ENCODE measurements at places on chromosomes 2 and 18.

DNA sequence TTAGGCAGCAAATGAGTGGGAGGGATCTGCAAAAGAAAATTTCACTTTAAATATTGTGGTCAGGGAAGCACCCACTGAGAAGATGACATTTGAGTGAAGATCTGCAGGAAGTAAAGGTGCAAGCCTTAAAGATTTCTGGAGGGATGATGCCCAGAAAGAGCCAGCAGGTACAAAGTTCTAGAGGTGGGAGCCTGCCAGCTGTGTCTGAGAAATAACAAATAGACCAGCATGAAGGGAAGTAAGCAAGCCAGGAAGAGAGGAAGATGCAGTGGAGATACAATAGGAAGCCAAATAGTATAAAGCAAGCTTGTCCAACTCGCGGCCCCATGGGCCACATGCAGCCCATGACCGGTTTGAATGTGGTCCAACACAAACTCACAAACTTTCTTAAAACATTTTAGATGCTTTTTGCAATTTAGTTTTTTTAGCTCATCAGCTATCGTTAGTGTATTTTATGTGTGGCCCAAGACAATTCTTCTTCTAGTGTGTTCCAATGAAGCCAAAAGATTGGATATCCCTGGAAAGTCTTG lies 489.9 kb downstream of the DCC start:
- no peak for DNase-seq

DNA sequence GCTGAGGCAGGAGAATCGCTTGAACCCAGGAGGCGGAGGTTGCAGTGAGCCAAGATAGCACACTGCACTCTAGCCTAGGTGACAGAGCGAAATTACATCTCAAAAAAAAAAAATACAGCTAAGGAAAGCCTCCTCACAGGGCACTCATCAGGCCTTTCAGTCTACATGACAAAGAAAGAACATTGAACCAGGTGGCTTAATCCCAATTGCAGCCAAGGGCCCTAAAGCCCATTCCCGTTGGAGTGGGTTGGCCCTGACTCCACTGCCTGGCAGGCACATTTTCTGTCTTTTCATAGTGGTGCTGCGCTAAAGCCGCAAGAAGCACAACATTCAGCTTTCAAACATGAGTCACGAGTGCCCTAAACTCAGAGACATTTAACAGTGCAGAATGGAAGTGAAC lies 372.5 kb downstream of the RNF144A start:
- DNase-seq = no peak

DNA sequence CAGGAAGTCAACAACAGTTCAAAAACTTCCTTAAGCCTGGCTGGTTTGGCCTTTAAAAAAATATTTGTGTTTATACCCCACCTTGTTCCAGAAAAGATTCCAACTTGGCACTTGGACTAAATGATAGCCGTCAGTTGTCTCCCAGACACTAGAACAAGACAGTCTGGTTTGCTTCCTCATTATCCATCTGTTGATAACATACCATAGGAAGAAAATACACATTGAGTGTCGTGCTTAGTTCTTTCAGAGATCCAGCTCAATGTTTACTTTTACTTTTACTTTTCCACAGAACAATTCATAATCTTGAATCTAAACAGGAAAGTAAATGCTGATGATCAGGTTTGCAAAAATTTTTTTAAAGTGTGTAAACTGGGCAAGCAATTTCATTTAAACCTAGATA lies 2.4 kb upstream of the VPS54 start:
- DNase-seq = no peak

DNA sequence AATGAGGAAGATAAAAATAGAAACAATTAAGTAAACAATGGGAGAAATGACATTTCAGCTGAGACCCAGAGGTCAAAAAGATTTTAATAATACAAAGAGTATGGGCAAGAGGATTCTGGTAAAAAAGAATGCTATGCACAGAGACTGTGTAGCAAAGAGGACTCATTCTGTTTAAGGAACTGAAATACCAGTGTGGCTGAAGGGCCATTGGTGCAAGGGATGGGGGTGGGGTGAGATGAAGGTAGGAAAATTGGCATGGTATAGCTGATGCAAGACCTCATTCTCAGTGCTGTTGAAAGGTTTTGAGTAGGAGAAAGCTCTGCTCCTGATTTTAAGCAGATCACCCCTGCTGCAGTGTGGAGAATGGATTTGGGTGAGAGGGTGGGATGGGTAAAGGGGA lies 10.8 kb downstream of the GALNT1 start:
- no peak for DNase-seq

GRCh38 chr2:241743620-241744019 lies 9.2 kb downstream of the D2HGDH start:
- DNase-seq = no peak

- no peak for DNase-seq
These were observed 57.7 kb downstream of the CIB4 start for GRCh38 chr2:26583381-26583911.

- no peak for DNase-seq
These were observed 166.9 kb downstream of the SOCS6 start for GRCh38 chr18:70455731-70456130.

- no peak for DNase-seq
These were observed 11.5 kb upstream of the LAPTM4A start for GRCh38 chr2:20062615-20063545.

- no peak for DNase-seq
These were observed 1.5 kb downstream of the KCNIP3 start for GRCh38 chr2:95298486-95299111.

DNA sequence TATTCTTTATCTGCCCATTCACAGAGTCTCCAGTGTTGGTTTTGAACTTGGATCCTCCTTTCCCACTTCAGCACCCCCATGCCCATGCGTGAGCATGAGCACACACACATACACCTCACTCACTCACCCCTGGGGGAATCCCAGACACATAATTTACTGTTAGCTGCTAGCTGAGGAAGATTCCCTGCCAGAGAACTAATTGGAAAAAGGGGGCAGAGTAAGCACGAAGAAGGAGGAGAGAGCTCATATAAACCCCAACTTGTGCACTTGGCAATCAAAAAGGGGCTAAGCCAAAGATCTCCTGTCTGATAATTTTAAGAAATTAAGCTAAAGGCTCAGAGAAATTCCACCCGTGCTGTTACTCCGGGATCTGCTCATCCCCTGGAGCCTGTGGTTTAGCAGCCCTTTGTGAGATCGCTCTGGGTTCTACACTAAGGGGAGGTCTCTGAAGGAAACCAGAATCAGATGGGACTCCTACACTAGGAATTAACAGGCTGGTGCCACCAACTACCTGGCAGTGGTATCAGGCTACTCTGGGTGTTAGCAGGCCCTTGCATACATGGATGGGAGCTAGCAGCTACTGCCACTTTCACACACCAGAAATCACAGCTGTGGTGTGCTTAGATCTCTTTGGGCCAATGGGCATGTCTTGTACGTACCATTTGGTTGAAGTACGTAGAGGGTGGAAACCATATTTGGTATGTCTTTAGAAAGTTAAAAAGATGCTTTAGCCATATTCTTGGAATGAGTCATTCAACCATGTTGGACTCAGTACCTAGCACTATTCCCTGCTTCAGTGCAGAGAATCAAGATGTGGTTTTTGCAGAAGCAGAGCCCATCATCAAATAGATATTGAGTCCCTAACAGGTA lies 95.6 kb upstream of the SLC14A2 start:
- DNase-seq = no peak

DNA sequence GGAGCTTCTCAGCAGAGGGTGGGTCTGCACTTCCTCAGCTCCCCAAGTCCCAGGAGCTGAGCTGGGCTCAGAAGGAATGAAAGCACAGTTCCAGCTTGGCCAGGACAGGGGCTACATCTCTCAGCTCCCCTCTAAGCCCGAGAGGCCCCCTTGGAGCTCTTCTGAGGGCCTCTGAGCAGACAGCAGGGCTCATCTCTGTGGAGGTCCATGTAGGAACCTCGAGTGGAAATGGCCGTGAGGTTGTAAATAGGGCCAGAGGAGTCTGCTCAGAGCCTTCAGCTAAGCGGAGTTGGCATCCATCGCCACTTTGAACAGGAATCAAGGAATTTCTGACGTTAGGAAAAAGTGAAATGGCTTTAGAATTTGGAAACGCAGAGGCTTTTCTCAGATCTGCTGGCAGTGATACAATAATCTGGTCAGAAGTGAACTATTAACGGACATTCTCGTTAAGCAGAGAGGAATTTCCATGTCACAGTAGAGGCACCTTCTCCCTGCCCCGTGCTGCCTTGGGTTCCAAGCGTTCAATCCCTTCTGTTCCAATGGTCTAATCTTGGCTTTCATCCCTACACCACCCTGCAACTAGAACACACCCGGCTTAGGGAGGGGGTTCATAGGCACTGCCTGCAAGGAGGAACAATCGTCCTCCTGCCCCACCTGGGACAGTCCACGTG lies 213.9 kb downstream of the NDUFA10 start:
- no peak for DNase-seq

DNA sequence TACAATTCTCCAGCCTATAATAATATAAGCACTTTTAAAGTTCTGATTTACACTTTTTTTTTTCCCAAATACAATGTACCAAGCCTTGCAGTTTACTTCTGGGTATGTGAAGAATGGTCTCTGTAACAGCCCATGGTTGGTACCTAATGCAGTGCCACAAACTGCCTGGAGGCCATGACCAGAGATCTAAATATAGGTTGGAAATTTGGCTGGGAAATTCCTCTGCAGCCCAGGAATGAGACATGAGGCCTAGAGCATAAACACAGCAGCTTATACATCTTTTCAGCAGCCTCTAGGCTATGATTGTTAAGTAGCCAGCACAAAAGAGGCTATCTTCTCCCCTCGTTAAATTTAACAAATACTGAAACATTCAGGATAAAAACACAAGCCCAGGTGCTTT lies 432.0 kb upstream of the FAM98A start:
- DNase-seq = no peak

- no peak for DNase-seq
These were observed 1.1 kb downstream of the DNAJC27 start for GRCh38 chr2:24970483-24971285.

DNA sequence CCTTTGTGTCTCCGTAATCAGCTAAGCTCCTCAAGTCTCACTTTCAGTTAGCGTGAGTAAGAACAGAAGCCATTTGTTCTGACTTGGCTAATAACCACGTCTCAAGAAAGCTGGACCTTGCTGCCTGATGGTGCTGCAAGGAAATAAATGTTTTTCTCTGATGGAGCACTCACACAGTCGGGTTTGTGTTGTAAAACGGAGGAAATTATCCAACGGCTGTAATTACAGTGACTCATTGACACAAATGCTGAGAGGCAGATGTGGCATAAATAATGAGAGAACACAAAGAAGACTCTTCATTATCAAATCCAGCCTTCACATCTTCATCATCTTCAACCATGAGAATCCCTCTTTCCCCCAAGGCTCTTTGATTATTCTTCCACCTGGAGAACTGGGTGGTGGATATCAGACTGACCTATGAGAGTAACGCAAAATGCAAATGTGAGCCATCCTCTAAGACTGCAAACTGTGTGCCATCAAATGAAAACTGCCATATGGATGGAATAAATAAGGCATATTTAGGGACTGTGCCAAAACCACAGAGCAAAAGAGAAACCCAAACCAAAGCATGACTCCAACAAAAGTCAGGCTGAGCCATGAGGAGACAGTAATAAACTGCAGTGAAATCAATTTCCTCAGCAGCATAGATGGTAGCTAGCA lies 252.6 kb downstream of the RND3 start:
- no peak for DNase-seq

All from SW 1271 (cell line).